ENCODE measurements at places on chromosomes 6 and 20. TPM values are rescaled to one million over a fixed set of nuclear protein-coding genes. Genes with fewer than 3 reads are reported as not detected.

Gene RIMS4
- total RNA-seq = 0.05 TPM

Gene REV3L
- total RNA-seq = 12.8 TPM

Gene GRIK2
- 0.64 TPM for total RNA-seq

Gene RPL10A
- 1,981 TPM for total RNA-seq

- DNase-seq = no peak
- H3K4me1 ChIP-seq = peaks cover 21% of the 10 kb centered on the region
- no peak overlapping the region for H3K27ac ChIP-seq
Measured at GRCh38 chr6:157383471-157383870, 2.5 kb downstream of the ZDHHC14 start.

- no peaks in the 10 kb centered on the region for H3K36me3 ChIP-seq
- H3K27me3 ChIP-seq = no peaks in the 10 kb centered on the region
- peak overlapping the region; percentile 35 for H3K4me3 ChIP-seq
- no peak overlapping the region for H3K27ac ChIP-seq
- DNase-seq = peak; percentile 68
Measured at GRCh38 chr6:34056305-34057108, 89.4 kb downstream of the GRM4 start.

GRCh38 chr6:136977075-136977474, 55.0 kb downstream of the SLC35D3 start:
- no peaks in the 10 kb centered on the region for H3K4me1 ChIP-seq
- no peak for DNase-seq
- no peak overlapping the region for H3K4me3 ChIP-seq
- no peak overlapping the region for H3K27ac ChIP-seq

GRCh38 chr20:19784511-19785172, 26.6 kb downstream of the RIN2 start:
- no peak overlapping the region for H3K27ac ChIP-seq
- H3K36me3 ChIP-seq = no peaks in the 10 kb centered on the region
- peaks cover 11% of the 10 kb centered on the region for H3K4me1 ChIP-seq

GRCh38 chr20:52888096-52888495, 84.1 kb upstream of the TSHZ2 start:
- H3K4me3 ChIP-seq = no peak overlapping the region
- H3K36me3 ChIP-seq = no peaks in the 10 kb centered on the region
- no peaks in the 10 kb centered on the region for H3K4me1 ChIP-seq
- H3K27ac ChIP-seq = no peak overlapping the region

DNA sequence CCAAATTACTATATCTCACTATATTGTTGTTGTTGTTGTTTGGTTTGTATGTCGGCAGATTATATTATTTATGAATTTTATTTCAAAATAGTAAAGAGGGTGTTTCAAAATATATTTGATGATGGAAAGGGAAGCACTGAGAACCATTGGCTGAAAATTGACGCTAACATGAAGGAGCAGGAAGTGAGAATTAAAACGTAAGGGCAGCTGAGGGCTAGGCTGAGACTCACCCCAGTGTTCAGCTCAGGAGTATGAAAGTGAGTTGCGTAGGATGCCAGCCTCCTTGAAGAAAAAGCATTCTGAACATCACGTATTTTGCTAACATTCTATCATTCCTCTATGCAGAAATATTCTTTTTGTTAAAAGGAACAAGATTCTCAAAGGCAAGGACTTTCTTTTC, 10.7 kb upstream of the IPCEF1 start:
- H3K4me1 ChIP-seq = peaks cover 5% of the 10 kb centered on the region
- H3K27ac ChIP-seq = no peak overlapping the region
- no peaks in the 10 kb centered on the region for H3K36me3 ChIP-seq
- DNase-seq = no peak

All from HCT116 (cell line).